ENCODE measurements at places on chromosomes 6 and 20.

DNA sequence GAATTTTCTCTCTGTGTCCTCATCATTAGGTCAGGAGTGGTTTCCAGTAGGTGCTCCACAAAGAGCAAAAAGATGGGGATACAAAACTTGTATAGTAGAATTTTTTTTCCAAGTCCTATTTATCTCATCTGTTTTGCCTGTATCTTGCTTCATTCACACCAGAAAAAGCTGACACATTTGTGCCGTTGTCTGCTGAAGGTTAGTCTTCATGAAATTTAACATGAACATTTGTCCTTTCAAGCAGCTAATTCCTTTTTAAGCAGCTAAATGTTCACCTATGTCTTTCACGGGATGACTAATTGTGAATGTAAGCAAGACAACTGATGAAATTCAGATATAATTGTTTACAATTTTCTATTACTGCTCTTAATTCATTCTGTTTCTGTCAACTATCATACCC is 83.8 kb downstream of the ATXN1 start:
- DNase-seq = no peak

DNA sequence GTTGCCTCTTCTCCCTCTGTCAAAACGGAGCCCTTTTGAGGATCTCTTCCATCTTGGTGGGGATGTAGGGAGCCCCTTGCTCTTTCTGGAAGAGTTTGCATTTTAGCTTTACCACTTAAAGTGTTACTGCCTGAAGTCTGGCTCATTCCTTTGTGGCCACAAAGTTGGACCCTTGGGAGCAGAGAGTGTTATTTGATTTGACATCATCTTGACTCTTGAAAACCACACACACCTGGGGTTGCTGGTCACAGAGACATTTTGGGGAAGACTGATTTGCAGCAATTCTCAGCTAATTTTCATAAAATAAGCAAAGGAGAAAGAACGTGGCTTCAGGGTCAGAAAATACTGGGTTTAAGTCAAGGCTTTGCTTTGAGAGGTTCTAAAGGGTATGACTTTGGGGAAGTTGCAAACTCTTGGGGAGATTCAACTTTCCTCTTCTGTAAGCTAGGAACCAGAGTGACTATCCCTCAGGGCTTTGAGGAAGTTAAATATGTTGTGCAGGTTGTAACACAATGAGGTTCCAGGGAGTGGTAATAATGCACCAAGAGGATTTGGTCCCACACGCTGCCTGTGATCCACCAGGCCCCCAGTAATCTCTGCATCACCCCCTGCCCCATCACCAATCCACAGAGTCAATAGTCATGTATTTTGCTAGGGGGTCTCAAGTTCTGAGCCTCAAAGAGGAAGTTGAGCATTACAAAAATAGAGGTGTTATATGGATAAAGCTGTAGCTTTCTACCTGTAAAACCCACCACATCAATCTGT is 141.6 kb upstream of the SLC24A3 start:
- DNase-seq = no peak

- DNase-seq = no peak
Observed at GRCh38 chr6:35283361-35283760, 14.3 kb upstream of the DEF6 start.

DNA sequence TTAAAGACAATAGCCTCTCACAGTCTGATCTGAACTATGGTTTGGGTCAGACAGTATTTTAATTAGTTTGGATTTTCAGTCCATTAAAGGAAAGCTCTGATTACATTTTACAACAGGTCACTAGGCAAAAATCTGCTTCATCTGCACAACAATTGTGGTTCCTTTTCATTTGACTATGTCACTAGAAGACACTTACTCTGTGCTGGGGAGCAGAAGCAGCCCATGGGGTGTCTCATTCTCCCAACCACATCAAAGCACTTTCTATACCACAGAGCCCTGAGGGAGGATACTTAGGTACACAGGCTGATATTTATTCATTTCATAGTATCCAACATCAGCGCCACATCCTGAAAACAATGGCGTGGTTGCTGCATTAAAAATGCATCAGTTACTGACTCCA is 36.6 kb upstream of the HDAC2 start:
- DNase-seq = no peak

- DNase-seq = no peak
Observed at GRCh38 chr20:54004445-54004844, 65.9 kb downstream of the BCAS1 start.

- no peak for DNase-seq
Observed at GRCh38 chr6:163793011-163793983, 378.8 kb downstream of the QKI start.

- no peak for DNase-seq
Observed at GRCh38 chr6:150514806-150515380, 84.8 kb upstream of the PLEKHG1 start.

DNA sequence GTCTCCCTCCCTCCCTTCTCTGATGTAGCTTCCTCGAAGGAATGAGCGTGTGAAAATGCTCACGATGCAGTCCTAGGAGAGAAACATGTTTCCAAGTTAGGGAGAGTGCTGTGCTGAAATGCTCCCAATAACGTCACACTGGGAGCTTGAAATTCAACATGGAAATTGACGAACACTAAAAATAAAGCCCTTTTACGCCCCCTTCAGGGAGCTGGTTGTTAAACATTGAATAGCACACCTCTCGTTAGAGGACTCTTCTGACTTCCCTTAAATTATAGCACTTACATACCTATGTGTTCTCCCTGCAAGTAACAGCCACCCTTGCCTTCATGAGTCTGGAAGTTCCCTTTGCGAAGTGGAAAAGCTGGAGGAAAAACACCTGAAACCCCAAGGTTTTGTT is 88.6 kb downstream of the BFSP1 start:
- no peak for DNase-seq

DNA sequence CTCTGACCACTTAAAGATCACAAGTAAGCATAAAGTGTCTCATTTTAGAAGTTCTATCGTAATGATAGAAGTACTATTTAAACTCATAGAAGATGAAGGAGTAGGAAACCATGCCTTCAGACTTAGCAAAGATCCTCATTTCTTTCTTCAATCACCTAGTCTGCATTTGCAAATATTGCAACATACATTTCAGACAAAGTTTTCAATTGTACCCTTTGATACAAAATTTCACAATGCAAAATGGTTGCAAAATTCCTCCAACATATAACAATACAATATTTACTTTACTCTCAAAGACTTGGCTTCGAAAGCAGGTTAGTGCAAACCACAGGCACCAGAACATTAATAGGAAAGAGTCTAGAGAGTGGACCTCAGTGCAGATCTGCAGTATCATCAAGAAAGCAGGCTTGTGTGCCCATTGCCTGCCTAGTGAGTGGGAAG is 16.1 kb upstream of the ROS1 start:
- DNase-seq = no peak

GRCh38 chr6:109393157-109393885 is 11.1 kb upstream of the CD164 start:
- DNase-seq = no peak

DNA sequence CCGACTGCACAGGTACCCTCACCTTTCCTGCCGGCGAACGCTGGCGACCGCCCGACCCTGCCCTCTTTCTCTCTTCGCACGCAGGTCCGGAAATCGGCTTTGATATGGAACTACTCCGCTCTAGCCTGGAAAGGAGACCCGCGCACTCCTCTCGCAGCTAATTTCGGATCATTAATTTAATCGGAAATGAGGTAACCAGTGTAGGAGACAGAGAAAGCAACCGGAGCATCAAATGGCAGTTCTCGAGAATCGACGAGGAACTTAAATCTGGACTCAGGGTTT is 949 bp upstream of the ATXN1 start:
- no peak for DNase-seq

DNA sequence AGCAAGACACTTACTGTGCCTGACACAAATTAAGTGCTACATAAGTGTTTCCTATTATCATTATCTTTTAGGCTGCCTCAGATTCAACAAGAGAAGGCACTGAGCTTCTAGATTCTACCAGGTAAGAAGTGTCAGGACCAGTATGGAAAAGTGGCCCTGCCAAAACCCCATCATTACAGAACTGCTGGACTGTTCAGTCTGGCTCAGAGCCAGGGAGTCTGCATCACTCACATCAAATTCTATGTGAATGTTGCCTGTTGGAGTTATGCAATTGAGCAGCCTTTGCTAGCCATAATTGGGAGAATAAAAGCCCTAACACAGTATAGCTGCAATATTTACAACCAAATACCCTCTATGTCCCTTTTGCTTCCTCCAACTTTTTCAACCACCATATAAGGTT is 70.9 kb downstream of the ATG5 start:
- no peak for DNase-seq

DNA sequence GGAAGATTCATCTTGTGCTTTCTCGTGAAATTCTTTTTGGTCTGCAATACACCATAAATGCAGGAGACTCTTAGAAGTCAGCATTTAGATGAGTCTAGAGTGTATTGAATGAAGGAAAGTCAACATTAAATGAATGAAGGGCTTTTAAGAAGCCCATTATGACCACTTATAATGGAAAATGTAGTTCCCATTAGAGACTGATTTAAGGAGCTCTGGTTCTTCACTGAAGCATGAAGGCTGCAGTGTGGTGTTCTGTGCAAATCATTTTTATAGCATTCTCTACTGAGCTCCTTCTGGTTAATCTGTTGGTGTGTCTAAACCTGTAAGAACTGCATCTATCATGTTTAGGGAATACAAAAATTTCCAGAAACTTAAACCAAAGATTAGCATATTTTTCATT is 19.7 kb downstream of the NCOA7 start:
- DNase-seq = no peak

- DNase-seq = no peak
Observed at GRCh38 chr20:35091816-35092523, 637 bp downstream of the TRPC4AP start.

GRCh38 chr6:36933102-36933501 is 21.4 kb upstream of the PI16 start:
- no peak for DNase-seq

- no peak for DNase-seq
Observed at GRCh38 chr6:44664716-44665115, 277.2 kb downstream of the CDC5L start.

DNA sequence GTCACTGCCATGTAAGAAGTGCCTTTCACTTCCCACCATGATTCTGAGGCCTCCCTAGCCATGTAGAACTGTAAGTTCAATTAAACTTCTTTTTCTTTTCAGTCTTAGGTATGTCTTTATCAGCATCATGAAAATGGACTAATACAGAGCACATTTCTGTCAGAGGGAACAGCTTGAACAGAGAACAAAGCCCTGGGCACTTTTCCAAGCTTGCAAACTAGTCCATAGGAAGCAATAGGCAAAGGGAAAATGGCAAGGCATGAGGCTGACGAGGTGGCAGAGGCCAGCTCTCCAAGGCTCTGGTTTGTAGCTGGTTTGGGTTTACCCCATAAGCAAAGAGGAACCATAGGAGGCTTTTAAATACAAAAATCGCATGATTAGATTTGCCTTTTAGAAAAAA is 185.1 kb upstream of the HDDC2 start:
- DNase-seq = no peak

GRCh38 chr20:58583176-58583575 is 67.9 kb upstream of the STX16 start:
- DNase-seq = no peak

DNA sequence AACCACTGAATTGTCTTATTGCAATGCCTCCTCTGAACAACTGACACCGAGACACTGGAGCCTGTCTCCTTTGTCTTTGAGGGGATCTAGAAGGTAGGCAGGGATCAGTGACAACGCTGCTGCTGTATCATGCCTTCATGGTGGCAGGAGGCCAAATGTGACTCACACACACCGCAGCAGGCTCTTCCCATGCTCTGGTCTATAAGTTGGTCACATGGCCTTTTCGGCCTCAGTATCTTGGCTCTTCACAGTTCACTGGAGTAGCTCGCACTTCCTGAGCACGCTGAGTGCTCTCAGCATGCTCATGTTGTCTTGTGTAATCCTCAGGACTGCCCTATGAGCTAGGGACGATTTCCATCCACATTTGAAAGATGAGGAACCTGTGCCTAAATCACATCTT is 167.4 kb upstream of the PCSK2 start:
- DNase-seq = no peak

DNA sequence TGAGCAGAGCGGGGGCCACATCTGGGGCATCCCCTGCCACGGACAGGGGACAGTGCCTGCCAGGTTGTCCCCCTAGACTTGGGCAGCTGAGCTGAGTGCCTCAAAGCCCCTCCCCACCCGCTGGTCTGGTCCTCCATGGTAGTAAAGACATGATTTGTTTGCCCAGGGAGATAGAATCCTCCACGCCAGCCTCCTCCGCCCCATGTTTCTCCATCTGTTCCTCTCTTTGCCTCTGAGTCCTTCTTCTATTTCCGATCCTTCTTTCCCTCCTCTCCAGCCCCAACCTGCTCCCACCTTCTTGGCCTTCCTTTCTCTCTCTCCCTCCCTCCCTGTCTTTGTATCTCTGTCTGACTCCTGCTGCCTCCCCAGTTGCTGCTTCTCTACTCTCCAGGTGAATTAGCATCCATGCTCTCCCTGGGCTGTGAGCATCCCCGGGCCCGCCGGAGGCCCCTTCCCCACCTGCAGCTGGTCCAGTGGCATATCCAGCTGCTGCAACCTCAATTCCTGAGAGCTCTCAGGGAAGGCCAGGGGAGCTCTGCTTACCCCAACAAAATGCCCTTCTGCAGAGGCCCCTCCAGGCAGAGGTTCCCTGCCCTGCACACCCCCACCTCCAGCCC is 45.8 kb downstream of the CPNE5 start:
- no peak for DNase-seq

- DNase-seq = no peak
Observed at GRCh38 chr20:17572034-17572638, 2.3 kb downstream of the DSTN start.

GRCh38 chr6:109282756-109283155 is 99.5 kb downstream of the CD164 start:
- DNase-seq = no peak

- DNase-seq = no peak
Observed at GRCh38 chr6:123276546-123276980, 280.5 kb downstream of the CLVS2 start.

- DNase-seq = no peak
Observed at GRCh38 chr20:21521596-21522480, 8.0 kb upstream of the NKX2-2 start.

GRCh38 chr6:143408787-143409162 is 41.7 kb downstream of the ADAT2 start:
- DNase-seq = no peak

Data from stimulated activated CD4-positive, alpha-beta T cell treated with anti-CD3 and anti-CD28 coated beads, Interleukin-4, amount 100 ng/mL, for 48 hours (primary cell).